ENCODE measurements at places on chromosomes 7 and 10. TPM values are rescaled to one million over a fixed set of nuclear protein-coding genes. Genes with fewer than 3 reads are reported as not detected.

DNA sequence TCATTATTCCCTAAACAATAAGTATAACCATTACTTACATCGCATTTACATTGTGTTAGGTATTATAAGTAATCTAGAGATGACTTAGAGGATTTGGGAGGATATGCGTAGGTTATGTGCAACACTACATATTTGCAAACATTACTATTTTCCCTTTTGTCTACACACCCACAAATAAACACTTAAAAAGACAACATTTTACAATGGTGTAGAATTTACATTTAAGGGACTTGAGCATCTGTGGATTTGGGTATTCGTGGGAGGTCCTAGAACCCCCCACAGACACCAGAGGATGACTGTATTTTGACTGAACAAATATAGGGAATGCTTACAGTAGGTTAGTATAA lies 220.2 kb upstream of the MYO3A start:
- no peaks in the 10 kb centered on the region for H3K4me1 ChIP-seq
- no peak for DNase-seq
- H3K27ac ChIP-seq, result no peak overlapping the region
- no peaks in the 10 kb centered on the region for H3K36me3 ChIP-seq

DNA sequence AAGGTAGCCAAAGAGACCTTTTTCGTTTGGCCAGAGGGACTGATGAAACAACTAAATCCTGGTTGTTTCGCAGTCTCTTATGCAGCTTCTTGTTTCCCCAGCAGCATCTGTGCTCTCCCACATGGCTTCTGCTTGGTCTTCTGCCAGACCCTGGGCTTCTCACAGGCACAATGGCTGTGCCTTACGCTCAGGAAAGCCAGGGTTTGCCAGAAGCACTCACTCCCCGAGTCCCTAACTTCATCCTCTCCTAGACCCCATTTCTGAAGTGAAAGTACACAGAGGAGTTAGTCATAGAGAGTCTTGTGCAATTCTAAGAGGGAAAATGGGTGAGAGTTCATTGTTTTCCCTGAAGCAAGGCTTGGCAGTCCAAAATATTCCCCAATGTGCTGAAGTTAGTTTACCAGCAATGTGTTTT lies 121.7 kb downstream of the EVX1 start:
- H3K4me3 ChIP-seq, result no peak overlapping the region
- H3K4me1 ChIP-seq, result no peaks in the 10 kb centered on the region
- no peaks in the 10 kb centered on the region for H3K36me3 ChIP-seq
- no peaks in the 10 kb centered on the region for H3K27me3 ChIP-seq
- DNase-seq, result no peak
- H3K27ac ChIP-seq, result no peak overlapping the region

- no peaks in the 10 kb centered on the region for H3K4me1 ChIP-seq
- peaks cover 36% of the 10 kb centered on the region for H3K27me3 ChIP-seq
- H3K36me3 ChIP-seq, result no peaks in the 10 kb centered on the region
- DNase-seq, result no peak
- H3K4me3 ChIP-seq, result no peak overlapping the region
Measured at GRCh38 chr10:123117644-123118417, 17.9 kb upstream of the HMX3 start.

DNA sequence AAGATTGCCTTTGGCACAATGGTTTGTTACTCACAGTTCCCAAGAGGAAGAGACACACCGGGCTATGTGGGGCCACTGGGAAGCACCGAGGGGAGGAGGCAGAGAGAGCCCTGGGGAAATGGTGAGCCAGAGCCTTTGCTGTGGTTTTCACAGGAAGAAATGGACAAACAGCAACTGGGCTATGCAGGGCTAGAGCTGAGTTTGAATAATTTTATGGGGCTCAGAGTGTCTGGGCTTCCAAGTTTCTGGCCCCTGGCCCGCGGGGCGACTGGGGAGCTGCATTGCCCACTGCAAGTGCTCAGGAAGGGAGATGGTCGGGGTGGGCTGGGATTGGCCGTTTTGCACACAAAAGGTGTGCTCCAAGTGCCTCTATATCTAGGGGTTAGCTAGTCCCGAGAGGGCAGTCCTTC lies 92.6 kb downstream of the CHST15 start:
- H3K4me3 ChIP-seq, result no peak overlapping the region
- H3K36me3 ChIP-seq, result no peaks in the 10 kb centered on the region
- DNase-seq, result no peak
- H3K27ac ChIP-seq, result no peak overlapping the region

GRCh38 chr10:75430000-75430763 lies 1.2 kb upstream of the LRMDA start:
- H3K27ac ChIP-seq, result no peak overlapping the region
- H3K4me1 ChIP-seq, result peaks cover 2% of the 10 kb centered on the region
- no peak for DNase-seq
- H3K4me3 ChIP-seq, result no peak overlapping the region

- peaks cover 20% of the 10 kb centered on the region for H3K36me3 ChIP-seq
- H3K4me1 ChIP-seq, result peaks cover 21% of the 10 kb centered on the region
- no peak overlapping the region for H3K4me3 ChIP-seq
- H3K27me3 ChIP-seq, result no peaks in the 10 kb centered on the region
Measured at GRCh38 chr7:946256-946996, 8.1 kb downstream of the ADAP1 start.

DNA sequence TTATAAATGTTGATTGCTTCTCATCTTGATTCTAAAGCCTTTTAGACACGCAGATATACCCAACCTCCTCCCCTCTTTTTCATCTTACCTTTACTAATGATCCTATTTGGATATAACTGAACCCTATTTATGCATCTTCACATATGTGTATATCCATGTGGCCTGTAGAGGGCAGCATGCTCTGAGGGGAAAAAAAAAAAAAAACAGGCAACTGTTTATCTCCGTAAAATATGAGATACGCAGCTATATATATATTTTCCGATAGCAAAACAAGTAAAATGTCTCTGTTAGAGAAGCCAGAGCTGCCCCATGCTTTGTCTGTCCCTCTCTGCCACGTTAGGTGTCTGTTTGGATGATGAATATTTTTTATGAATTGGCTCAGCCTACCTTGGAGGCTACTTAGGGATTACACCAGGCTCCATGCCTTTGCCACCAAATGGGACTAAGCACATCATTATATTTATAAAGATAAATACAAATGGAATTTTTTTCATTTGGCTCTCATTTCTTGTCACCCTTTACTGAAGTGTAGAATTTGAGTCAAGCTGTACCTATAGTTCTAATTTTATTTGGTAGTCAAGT lies 174.8 kb upstream of the FZD1 start:
- H3K27ac ChIP-seq, result no peak overlapping the region
- DNase-seq, result peak; percentile 8
- no peaks in the 10 kb centered on the region for H3K36me3 ChIP-seq
- peaks cover 16% of the 10 kb centered on the region for H3K4me1 ChIP-seq
- H3K4me3 ChIP-seq, result peak overlapping the region; percentile 7
- H3K27me3 ChIP-seq, result peaks cover 2% of the 10 kb centered on the region

- peaks cover 3% of the 10 kb centered on the region for H3K4me1 ChIP-seq
- DNase-seq, result no peak
- no peak overlapping the region for H3K4me3 ChIP-seq
- H3K27me3 ChIP-seq, result no peaks in the 10 kb centered on the region
- no peaks in the 10 kb centered on the region for H3K36me3 ChIP-seq
- no peak overlapping the region for H3K27ac ChIP-seq
Measured at GRCh38 chr7:1848911-1849311, 178.8 kb downstream of the ELFN1 start.

GRCh38 chr10:91616137-91616536 lies 16.7 kb downstream of the PPP1R3C start:
- no peaks in the 10 kb centered on the region for H3K4me1 ChIP-seq
- no peak overlapping the region for H3K4me3 ChIP-seq
- H3K27me3 ChIP-seq, result peaks cover 12% of the 10 kb centered on the region
- no peak overlapping the region for H3K27ac ChIP-seq
- H3K36me3 ChIP-seq, result no peaks in the 10 kb centered on the region

DNA sequence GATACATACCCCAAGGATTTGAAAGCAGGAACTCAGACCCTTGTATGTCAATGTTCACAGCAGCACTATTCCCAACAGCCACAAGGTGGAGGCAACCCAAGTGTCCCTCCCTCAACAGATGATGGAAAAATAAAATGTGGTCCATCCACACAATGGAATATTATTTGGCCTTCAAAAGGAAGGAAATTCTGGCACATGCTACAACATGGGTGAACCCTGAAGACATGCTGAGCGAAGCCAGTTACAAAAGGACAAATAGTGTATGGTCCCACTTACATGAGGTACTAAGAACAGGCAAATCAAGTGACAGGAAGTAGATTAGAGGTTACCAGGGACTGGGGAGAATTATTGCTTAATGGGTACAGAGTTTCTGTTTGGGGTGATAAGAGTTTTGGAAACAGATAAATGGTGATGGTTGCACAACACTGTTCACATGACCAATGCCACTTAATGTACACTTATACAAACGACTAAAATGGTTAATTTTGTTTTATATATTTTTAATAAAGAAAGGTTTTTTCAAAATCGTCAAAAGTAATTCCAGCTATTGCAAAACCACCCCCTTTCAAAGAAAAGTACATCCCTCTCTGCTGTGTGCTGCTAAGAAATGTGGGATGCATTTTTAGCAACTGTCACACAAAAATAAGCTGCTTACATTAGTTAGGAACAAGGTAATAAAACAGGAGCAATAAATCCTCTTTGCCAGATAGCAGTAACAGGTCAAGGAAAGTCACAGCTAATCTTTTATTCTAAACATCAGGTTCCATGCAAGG lies 85.7 kb downstream of the GRB10 start:
- no peak overlapping the region for H3K27ac ChIP-seq
- no peaks in the 10 kb centered on the region for H3K36me3 ChIP-seq
- DNase-seq, result peak; percentile 31
- H3K4me3 ChIP-seq, result no peak overlapping the region
- peaks cover 11% of the 10 kb centered on the region for H3K4me1 ChIP-seq
- no peaks in the 10 kb centered on the region for H3K27me3 ChIP-seq

- H3K4me3 ChIP-seq, result no peak overlapping the region
- H3K27ac ChIP-seq, result no peak overlapping the region
- peaks cover 18% of the 10 kb centered on the region for H3K4me1 ChIP-seq
- DNase-seq, result no peak
- H3K27me3 ChIP-seq, result no peaks in the 10 kb centered on the region
- H3K36me3 ChIP-seq, result peaks cover 1% of the 10 kb centered on the region
Measured at GRCh38 chr10:124665091-124665490, 79.1 kb downstream of the FAM53B start.

GRCh38 chr7:140174217-140174616 lies 2.6 kb downstream of the KDM7A start:
- H3K27ac ChIP-seq, result no peak overlapping the region
- DNase-seq, result no peak
- H3K27me3 ChIP-seq, result peaks cover under 1% of the 10 kb centered on the region
- peaks cover 52% of the 10 kb centered on the region for H3K4me1 ChIP-seq

- H3K27me3 ChIP-seq, result peaks cover 15% of the 10 kb centered on the region
- H3K4me3 ChIP-seq, result no peak overlapping the region
- peaks cover under 1% of the 10 kb centered on the region for H3K4me1 ChIP-seq
- no peak overlapping the region for H3K27ac ChIP-seq
- H3K36me3 ChIP-seq, result no peaks in the 10 kb centered on the region
Measured at GRCh38 chr10:62451611-62451975, 77.4 kb downstream of the ZNF365 start.

- H3K27me3 ChIP-seq, result no peaks in the 10 kb centered on the region
- peaks cover 3% of the 10 kb centered on the region for H3K4me1 ChIP-seq
- no peak overlapping the region for H3K27ac ChIP-seq
- no peak overlapping the region for H3K4me3 ChIP-seq
- no peaks in the 10 kb centered on the region for H3K36me3 ChIP-seq
Measured at GRCh38 chr10:132279873-132280645, 27.7 kb downstream of the STK32C start.

- no peaks in the 10 kb centered on the region for H3K36me3 ChIP-seq
- no peak overlapping the region for H3K27ac ChIP-seq
- DNase-seq, result no peak
- no peaks in the 10 kb centered on the region for H3K4me1 ChIP-seq
- H3K4me3 ChIP-seq, result no peak overlapping the region
Measured at GRCh38 chr10:123858077-123858681, 33.4 kb downstream of the CPXM2 start.

- no peak overlapping the region for H3K27ac ChIP-seq
- peaks cover 4% of the 10 kb centered on the region for H3K4me1 ChIP-seq
- peaks cover 31% of the 10 kb centered on the region for H3K27me3 ChIP-seq
- no peak overlapping the region for H3K4me3 ChIP-seq
- no peak for DNase-seq
Measured at GRCh38 chr7:90212149-90212495, 582 bp downstream of the STEAP2 start.

DNA sequence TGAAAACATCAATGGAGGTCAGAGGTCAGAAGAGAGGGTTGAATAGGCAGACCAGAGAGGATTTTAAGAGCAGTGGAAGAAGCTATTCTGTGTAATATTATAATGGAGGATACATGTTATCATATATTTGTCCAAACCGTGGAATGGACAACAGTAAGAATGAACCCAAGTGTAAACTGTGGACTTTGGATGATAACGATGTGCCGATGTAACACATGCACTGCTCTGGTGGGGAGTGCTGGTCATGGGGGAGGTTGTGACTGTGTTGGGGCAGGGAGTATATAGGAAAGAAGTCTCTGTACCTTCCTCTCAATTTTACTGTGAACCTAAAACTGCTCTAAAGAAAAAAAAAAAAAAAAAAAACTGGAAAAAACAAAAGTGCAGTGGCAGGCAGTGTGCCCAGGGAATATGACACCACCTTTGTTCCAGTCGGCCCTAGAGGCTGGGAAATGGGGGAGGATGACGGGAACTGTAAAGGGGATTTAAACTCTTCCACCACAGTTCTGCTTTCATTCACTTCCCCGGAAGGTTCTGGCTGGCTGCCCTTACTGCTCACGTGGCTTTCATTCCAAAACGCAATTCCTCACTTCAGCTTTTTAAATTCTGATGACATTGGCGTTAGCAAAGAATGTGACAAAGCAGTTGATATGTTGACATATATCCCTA lies 113.7 kb upstream of the ANKRD1 start:
- H3K4me1 ChIP-seq, result peaks cover 18% of the 10 kb centered on the region
- DNase-seq, result no peak
- H3K36me3 ChIP-seq, result peaks cover 3% of the 10 kb centered on the region
- H3K27ac ChIP-seq, result peak overlapping the region; percentile 90

- no peak for DNase-seq
- H3K4me1 ChIP-seq, result peaks cover 11% of the 10 kb centered on the region
- H3K4me3 ChIP-seq, result no peak overlapping the region
- peaks cover 4% of the 10 kb centered on the region for H3K27me3 ChIP-seq
- no peak overlapping the region for H3K27ac ChIP-seq
Measured at GRCh38 chr10:3427347-3427746, 254.8 kb upstream of the PITRM1 start.

- H3K27me3 ChIP-seq, result peaks cover 4% of the 10 kb centered on the region
- H3K4me3 ChIP-seq, result peak overlapping the region; percentile 80
- H3K4me1 ChIP-seq, result peaks cover 42% of the 10 kb centered on the region
Measured at GRCh38 chr10:11612021-11613001, 861 bp upstream of the USP6NL start.

The UPK3BL1 gene
- 23.8 TPM for total RNA-seq

The MTERF1 gene
- 16.9 TPM for total RNA-seq

The ATRNL1 gene
- not detected for total RNA-seq

The ACTL6B gene
- total RNA-seq, result not detected

The INTS1 gene
- 103 TPM for total RNA-seq

The CDHR3 gene
- total RNA-seq, result 0.58 TPM

The GBX1 gene
- not detected for total RNA-seq

The OR13A1 gene
- total RNA-seq, result not detected

The AASS gene
- total RNA-seq, result 0.76 TPM

The RPS24 gene
- total RNA-seq, result 2,067 TPM

The GALNT17 gene
- total RNA-seq, result not detected

The H2AZ2 gene
- total RNA-seq, result 242 TPM
